ENCODE measurements at places on chromosomes 11 and 22.
A peak's percentile ranks its signal among the peaks of the same experiment; 100 is the strongest.

- DNase-seq: no peak
Measured at GRCh38 chr11:48093795-48094642, 113.7 kb downstream of the PTPRJ start.

- peak; percentile 24 for DNase-seq
Measured at GRCh38 chr11:125301346-125301745, 136.8 kb downstream of the PKNOX2 start.

GRCh38 chr11:35363246-35363801 is 56.0 kb downstream of the SLC1A2 start:
- DNase-seq: no peak

DNA sequence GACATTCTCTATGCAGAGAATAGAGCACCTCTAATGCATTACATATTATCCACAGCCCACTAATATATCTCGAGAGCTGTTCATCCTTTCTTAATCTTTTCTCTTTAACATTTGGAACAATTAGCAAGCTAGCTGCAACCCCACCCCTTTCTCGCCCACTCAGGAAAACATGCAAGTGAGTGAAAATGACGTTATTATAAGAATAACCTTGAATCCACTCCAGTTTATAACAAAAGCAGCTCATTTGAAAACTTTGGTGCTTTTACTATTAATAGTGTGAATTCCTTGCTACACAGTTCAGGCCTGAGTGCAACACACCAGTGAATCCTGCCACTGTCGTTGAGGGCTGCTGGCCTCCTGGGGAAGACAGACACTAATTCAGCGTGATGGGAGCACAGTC is 63.3 kb upstream of the BMAL1 start:
- DNase-seq: no peak

All from dermis microvascular lymphatic vessel endothelial cell (primary cell).